Activated T-helper 1 cell treated with anti-CD3 and anti-CD28 coated beads, Interleukin-2, amount 50 U/mL, for 16 hours (primary cell): ENCODE measurements at places on chromosomes 1 and 21.

DNA sequence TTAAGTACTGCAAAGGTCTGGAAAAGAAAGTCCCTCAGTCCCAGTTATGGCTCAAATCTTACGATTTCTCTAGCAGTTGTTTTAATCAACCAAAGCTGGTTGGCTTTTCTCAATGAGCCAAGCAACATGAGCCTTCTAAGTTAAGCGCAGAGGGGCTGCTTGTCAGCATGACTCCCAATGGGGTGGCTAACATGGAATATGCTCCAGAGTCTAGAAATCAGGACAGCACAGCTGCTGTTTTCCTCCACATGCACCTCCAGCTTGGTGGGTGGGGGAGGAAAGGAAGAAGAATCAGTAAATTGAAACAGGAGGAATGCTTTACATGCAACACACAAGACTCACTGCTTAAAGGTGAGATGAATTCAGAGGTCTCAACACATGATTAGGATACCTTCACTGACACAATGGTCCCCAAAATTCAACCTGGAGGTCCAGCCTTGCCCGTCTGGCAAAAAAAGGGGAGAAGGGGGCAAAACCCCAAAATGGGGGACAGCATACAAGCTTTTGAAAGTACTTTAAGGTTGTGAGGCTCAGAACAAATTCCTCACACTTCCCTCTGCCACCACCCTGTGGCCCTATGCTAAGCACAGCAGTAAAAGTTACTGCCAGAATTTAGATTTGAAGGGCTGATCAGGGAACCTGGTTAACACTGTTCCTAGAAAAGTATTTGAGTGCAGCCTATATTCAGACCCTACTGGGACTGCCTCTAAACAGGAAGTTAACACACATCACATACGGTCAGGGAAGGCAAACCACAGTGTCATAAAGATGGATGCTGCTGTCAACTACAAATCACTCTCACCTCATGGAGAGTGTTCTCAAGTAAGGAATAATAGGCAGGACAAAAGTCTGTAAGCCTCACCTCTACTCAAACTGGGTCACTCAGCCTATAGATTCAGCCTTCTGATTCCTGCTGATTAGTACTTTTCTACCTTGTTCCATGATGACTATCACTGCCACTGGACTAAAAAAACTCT, 2.6 kb downstream of the GATAD2B start:
- DNase-seq, result no peak

DNA sequence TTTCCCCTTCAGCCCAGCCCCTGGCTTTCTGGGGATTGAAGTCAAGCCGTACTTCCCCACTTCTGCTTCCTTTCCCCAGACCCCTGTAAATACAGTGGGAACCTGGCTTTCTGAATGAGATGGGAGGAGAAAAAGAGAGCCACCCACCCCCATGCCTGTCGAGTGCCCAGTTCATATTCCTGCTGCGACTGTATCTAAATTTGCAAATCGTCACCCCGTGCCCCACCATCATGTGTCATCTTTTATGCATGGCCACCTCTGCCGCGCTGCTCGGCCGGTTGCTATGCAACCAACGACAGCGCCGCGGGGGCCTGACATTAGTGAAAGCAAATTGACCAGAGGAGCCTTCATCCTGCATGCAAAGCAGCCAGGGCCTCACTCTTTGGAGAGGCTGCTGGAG, 143.0 kb downstream of the ELAVL4 start:
- DNase-seq, result no peak

DNA sequence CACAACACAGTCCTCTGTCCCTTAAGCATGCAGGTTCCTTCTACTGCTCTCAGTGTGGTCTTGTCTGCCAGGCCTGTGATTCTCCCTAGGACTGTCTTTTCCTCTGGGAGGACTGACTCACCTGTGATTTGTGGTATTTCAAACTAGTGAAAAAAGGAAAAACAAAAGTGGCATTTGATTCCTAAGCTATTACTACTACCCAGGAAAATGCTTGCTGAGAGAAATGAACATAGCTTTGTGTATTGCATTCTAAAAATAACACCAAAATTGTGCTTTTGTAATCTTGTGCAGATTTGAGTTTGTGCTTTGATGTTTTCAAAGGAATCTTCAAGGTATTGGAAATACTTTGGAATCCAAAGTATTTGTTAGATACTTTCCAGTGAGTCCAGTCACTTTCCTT, 57.0 kb downstream of the GPR161 start:
- no peak for DNase-seq

DNA sequence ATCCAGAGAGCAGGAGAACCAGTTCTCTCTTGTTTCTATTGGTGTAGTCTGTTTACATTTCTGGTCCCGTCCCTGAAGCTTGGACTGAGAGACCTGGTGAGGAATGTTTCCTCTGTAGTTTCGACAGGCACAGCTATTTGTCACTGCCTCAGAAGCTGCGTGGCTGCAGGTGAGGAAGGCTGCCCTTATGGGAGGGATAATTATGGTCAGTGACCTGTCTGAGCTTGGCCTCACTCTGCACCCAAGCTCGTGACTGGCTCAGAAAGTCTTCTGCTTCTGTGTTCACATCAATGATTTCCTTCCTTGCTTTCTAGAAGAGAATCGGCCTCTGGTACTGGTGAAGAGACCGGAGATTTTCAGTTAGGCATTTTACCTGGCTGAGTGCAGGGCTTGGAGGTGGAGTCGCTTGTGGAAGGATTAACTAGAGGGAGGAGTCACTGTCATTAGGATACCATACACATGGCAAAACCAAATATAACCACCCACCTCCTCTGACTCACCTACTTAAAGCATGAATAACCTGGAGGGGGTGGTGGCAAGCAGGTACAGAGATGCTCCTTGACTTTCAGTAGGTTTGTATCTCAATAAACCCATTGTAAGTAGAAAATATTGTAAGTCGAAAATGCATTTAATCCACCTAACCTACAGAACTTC, 19.9 kb upstream of the WDR26 start:
- DNase-seq, result no peak

DNA sequence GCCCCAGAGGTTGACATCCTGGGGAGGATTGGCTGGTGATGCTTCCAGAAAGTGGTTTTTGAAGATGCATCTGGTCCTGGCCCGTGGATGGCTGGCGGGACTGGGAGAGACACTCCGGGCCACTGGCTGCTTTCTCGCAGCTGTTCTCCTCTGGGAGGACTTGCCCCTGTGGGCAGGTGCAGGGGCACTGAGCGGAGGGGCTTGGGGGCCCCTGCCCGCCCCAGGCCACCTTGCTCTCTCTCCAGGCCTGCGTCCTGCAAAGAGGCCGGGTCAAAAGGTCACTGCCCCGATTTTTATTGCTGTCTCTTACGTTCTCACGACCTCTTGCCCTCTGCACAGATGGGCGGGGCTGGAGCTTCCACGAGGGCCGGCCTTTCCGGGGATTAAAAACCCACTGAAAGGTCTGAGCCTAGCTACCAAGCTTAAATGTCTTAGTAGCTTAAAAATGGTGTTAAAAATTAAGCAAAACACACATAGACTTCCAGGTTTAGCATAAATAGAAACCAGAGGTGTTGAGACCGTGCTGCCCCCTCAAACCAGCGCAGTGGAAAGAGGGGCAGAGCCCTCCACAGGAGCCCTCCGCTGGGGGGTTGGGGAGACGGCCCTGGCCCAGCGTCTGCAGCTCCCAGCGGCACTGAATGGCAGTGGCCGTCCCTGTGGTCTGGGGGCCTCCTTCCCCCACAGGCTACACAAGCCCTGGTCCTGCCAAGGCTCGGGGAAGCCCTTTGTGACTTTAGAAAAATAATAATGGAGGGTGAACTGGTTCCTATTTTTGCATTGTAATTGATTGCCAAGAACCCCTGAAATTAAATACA, 43.9 kb downstream of the SKI start:
- DNase-seq, result no peak

DNA sequence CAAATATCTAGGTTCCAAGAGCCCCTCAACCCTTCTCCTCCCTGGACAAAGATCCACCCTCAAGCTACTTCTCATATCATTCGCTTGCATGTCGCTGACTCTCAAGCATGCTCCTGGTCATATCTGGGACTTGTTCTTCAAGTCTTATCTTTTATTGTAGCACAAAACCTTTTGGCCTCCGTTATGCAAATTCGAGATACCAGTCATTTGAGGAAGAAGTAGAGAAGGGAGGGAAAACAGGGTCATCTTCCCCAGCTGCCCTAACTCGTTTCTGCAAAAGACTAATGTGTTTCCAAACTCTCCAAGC, 63.8 kb upstream of the ETS2 start:
- DNase-seq, result no peak

DNA sequence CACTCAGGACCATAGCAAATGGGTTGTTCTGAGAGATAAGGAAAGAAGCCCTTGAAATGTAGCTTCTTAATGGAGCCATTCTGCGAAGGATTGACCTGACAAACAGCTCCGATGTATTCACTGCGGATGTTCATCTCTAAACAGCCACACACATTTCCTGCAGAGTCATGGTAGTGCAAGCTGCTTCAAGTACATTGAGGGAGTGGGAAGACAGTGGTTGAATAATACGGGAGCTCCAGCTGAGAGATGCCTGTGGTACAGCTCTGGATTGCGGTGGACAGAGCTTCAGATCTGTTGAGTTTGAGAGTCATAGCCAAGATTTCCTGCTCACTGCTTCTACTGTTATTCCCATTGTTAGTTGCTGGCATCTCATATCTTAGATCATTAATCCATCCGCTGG, 86.6 kb downstream of the ZBTB18 start:
- no peak for DNase-seq

- peak; percentile 37 for DNase-seq
Observed at GRCh38 chr1:116724765-116725375, 29.4 kb upstream of the CD2 start.

- peak; percentile 44 for DNase-seq
Observed at GRCh38 chr1:2314803-2315673, 76.3 kb downstream of the MORN1 start.

DNA sequence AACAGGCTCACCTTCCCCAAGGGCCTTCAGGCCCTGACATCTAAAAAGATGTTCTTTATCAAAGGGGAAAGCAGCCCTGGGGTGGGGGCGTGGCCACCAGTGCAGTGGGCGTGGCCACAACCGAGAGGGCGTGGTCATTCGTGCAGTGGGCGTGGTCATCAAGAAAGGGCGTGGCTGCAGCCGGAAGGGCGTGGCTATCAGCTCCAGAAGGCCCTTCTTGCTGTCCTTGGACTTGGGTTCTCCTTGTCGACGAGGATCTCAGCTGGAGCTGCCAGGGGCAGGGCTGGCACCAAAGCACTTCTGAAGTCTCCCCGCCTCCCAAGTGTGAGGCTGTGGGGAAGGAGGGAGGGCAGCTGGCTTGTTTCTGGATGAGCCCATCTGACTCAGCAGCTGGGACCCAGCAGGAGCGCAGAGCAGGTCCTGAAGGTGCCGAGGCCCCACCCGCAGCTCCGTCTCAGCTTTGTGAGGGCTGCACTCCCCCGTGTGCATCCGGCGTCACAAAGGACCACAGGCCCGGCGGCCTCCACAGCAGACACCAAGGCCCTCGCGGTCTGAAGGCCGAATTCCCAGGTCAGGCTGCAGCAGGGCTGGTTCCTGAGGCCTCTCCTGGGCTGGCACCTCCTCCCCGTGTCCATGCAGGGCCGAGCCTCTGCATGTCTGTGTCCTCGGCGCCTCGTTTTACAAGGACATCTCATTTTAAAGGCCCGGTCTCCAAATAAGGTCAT, 12.8 kb downstream of the PDE9A start:
- no peak for DNase-seq

DNA sequence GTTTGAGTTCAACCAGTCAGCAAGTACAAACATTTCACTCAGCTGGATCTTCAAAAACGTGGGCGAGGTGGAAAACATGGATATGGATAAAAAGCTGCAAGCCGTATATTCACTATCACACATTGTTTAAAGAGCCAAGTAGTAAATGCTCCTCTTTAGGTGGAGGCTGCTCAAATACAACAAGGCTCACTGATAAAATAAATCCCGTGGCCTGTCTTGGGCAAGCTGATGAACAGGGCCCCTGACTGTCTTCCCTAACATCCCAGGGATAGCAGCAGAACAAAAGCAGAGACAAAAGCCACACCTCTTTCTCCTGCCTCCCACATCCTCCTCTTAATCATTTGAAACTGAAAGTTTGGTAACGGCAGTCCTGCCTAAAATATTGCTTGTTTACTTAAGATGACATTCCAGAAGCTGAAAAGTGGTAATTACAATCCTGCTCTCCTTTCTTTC, 357.7 kb downstream of the TTLL7 start:
- no peak for DNase-seq

DNA sequence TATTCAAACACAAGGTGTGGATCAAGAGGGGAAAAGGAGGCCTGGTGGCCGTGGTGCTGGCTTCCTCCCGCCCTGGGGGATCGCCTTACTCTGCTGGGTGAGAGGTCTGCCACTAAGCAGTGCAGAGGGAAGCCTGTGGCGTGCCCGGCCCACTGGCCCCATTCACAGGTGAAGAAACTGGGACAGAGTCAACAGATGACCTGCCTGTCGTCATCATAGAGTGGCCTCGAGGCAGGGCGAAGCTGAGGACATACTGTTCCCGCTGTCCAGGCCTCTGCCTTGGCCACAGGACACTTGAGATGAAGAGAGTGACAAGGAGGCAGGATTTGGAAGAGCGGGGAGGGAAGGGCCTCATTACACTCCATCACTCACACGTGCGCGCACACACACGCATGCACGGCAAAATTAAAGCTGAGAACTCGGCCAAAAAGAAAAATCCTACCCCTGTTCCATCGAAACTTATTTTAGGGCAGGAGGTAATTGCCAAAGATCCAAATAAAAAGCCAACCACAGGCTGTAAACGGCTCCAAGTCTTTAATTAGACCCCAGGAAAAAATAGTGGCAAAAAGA, 50.5 kb downstream of the CASZ1 start:
- DNase-seq, result no peak

- DNase-seq, result no peak
Observed at GRCh38 chr1:205091043-205091740, 6.9 kb upstream of the TMEM81 start.

GRCh38 chr1:190170321-190170720, 307.3 kb downstream of the BRINP3 start:
- no peak for DNase-seq
